ENCODE measurements at places on chromosomes 4 and X. TPM values are rescaled to one million over a fixed set of nuclear protein-coding genes. Genes with fewer than 3 reads are reported as not detected.

The FDCSP gene
- polyA plus RNA-seq = 0.68 TPM

The NIPAL1 gene
- polyA plus RNA-seq = 10.5 TPM

The ARSJ gene
- 21.3 TPM for polyA plus RNA-seq

The ZBTB33 gene
- polyA plus RNA-seq = 23.5 TPM

The HPGDS gene
- 2.9 TPM for polyA plus RNA-seq

The SATL1 gene
- polyA plus RNA-seq = 0.92 TPM

The MAGEC1 gene
- not detected for polyA plus RNA-seq

The UGT8 gene
- 44.6 TPM for polyA plus RNA-seq

The EGF gene
- 6.7 TPM for polyA plus RNA-seq

The RHOH gene
- 0.61 TPM for polyA plus RNA-seq

DNA sequence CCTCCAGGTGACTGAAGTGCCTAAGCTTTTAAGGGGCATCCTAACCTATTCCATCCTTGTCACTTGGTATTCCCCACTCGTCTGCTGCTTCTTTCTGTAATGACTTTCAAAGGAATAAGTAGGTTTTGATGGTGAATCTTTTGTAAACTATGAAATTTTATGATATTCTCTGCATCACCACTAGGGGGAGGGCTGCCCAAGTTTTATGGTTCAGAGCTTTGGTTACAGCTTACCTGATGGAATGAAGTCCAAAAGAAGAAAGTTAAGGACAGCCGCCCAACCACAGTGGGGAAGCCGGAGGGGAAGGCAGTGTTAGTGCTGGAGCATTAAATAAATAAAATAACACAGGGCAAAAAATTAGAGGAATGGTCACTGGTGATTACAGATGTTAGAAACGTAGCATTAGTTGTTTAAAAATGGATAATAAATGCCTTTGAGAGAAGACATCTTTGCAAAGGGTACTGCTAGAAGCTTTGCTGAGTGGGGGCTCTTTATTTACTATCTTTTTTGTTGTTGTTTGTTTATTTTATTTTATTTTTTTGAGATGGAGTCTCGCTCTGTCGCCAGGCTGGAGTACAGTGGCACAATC, 204.9 kb downstream of the GBA3 start:
- DNase-seq = peak; percentile 17

- DNase-seq = no peak
These were observed 128.1 kb downstream of the PTTG2 start for GRCh38 chr4:38088321-38088720.

GRCh38 chrX:17564689-17565409, 172.4 kb upstream of the SCML1 start:
- no peak for DNase-seq

- no peak for DNase-seq
These were observed 103.0 kb downstream of the SORCS2 start for GRCh38 chr4:7295197-7295910.

DNA sequence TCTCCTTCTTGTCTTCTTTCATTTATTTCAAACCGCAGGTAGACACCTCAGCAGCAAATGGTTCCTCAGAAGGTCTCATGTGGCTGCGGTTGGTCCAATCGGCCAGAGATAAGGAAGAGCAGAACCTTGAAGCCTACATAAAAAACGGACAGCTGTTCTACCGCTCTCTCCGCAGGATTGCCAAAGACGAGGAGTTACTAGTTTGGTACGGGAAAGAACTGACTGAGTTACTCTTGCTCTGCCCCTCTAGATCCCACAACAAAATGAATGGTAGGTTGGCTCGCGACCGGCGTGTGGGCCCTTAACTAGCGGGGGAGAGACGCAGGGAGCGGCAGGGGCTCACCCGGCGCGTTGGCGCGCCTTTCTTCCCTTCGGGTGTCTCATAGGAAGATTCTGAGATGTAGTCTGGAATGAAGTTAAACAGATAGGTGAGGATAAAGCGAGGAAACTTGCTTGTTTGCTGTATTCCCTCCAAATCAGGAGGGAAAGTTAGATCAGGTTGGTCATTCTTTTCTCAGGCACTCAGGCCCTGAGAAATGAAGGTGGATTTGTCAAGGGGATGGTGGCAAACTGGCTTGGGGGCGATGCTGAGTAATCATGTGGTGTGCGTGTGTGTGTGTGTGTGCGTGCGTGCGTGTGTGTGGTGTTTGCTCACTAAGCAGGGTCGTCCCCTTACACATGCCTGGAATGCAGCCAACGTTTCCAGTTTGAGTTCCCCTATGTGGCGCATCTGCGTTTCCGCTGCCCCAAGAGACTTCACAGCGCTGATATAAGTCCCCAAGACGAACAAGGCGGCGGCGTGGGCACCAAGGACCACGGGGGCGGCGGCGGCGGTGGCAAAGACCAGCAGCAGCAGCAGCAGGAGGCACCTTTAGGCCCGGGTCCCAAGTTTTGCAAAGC, 4.2 kb downstream of the PRDM8 start:
- no peak for DNase-seq

DNA sequence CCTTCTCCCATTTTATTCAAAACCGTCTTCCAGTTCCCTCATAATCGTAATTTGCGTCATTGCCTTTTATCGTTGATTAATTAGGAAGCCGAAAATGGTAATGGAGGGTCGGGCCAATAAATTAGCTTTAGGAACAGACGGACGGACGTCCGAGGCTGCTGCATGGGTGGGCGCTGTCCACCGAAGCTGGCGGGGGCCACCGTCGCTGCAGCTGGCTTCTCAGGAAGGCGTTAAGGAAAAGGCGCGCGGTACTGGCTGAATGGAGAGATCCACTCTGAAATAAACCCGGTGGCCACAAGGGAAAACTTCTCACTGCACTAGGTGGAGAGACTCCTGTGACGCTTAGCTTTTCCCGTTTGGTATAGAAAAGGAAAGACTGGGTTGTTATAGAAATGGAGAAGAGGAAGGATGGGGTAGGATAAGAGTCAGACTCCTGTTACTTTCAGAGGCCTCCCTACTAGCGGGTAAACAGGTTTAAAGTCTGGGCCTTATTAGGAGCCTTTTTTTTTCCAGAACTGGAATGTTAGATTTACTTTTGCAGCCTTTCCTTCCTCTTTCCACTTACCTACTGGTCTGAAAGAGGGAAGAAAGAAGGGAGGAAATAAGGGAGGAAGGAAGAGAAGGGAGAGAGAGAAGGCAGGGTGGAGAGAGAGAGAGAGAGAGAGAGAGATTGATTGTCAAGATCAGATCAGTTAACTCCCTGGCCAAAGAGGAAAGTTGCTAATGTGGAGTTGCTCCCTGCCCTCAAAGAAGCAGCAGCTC, 11.3 kb upstream of the PRDM8 start:
- DNase-seq = no peak

DNA sequence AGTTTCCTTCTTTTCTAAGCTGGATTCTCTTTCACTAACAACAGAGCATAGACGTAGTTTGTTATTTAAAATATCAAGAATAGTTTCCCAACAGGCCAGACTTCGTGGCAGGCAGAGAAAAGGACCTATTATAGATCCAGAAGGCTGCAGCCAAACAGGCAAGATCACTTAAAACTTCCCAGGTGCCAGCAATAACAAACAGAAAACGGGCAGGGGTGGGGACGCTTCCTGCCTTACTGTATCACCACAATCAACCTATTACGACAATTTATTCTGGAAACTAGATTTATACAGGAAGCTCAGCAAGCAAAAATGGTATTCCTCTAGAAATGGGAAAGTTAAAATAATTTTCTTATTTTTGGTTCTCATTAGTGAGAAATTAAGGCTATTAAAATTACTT, 22.1 kb downstream of the RWDD4 start:
- no peak for DNase-seq

DNA sequence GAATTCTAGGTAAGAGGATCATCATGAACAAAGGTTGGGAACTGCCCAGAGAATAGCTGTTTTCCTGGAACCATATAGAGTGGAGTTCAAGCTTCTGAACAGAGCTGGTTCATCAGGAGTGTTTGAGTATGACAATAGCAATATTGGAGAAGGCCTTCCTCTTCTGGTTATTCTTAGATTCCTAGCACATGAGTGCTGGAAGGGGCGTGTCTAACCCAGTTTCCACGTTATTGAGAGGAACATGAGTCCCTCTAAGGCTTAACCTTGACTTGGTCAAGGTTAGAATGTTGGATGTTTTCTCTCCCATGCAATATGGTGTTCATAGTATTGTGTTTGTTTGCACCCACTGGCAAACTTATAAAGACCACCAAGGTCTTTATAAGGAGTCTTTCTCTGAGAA, 101.3 kb downstream of the TSPAN7 start:
- no peak for DNase-seq

DNA sequence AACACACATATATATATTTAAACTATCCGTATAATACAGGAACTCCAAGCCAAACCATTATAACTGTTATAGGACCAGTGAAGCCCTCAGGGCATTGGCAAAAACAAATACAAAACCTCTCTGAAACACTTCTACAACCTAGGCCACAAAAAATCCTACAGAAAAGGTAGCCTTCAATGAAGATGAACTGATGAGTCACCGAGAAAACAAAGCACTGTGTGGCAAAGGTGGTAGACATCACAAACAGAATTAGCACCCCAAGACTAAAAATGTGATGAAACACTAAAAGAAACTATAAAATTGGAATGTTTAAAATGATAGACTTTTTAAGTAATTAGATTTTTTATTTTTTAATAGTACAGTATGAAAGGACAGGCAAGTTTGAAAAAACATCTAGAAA, 5.5 kb upstream of the HSPA4L start:
- DNase-seq = no peak

DNA sequence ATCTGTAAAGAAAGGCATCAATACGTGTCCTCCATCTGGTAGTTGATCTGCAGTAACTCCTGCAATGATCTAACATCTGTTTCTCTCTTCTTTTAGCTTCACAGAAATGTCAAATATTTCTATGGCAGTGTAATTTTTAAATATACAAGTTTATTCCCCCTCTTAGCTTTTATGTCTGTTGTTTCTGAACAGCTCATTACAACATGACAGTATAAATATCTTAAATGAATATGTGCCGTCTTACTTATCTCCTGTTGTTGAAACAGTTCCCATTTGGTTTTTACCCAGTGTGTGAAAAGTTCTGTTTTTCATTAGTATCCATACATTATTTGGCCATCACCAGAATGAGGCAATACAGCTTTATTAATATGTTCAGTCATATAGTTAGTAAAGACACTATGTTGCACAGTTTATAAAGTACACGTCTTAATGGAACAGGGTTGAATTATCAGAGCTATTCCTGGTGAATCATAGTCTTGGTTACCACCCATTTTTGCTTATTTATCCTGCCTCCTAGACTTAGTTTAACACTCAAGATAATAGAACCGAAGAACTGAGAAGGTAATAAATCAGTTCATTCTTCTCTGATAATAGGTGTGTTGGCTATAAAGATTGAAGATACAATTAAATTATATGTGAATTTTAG, 321.6 kb downstream of the TENM3 start:
- DNase-seq = no peak

- no peak for DNase-seq
These were observed 136.5 kb upstream of the NPY2R start for GRCh38 chr4:155071962-155072361.

DNA sequence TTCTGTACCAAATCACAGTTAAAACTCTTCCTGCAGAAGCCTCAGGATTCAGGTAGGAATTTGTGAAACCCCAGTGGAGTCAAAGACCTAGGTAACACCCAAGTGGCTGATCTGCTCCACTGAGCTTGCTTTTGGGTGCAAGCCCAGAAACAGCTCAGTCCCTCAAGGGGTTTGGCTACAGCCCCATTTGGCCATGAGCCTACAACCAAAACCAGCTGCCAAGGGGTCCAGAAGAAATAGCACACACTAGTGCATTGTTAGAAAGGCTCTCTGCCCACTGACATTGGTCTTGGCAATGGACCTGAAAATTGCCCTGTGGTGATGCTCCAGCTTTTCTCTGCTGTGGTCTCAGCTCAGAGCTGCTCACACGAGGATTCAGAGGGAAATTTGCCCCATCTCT, 577.4 kb upstream of the INTU start:
- DNase-seq = no peak

DNA sequence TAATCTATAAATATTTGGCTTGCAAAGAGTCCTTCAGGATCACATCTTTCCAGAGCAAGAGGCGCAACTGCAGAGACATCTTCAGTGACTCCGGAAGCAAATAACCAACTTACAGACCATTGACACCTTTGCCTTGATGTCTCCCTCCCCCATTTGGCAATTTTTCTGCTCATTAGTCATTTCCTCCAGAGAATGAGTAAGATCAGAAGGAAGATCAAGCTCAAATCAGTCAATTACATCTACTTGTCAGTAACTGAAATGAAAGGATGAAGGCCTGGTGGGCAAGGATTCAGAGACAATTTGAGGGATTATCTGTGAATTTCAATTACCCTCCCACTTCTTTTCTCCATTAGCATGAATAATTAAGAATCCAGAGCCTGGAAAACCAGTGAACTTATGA, 665.6 kb upstream of the CPEB2 start:
- DNase-seq = no peak

- no peak for DNase-seq
These were observed 128.6 kb downstream of the CHIC2 start for GRCh38 chr4:53935780-53936179.

DNA sequence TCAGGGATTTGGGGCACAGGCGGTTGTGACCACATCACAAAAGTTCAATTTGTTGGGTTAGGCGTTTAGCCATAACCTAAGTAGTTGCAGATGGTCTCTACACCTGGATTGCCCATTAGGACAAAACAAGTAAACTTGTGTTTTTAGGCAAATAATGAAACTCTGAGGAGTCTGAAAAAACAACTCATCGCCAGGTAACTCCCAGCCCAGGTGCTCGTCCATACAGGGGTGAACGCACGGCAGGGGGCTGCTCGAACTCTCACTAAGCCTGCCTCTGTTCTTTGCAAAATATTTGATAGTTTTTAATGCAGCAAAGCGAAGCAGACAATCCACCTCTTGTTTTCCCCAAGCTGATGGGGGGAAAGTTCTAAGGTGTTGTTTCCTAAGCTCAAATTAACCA, 559 bp upstream of the RHOH start:
- no peak for DNase-seq

- no peak for DNase-seq
These were observed 6.1 kb upstream of the SMPX start for GRCh38 chrX:21764008-21764407.

- DNase-seq = no peak
These were observed 140.6 kb upstream of the TENM3 start for GRCh38 chr4:182102576-182102975.

GRCh38 chr4:85555206-85555605, 80.3 kb downstream of the ARHGAP24 start:
- no peak for DNase-seq
